Lung (tissue), 17 donors: ENCODE measurements at places on chromosomes 4 and X. TPM values are rescaled to one million over a fixed set of nuclear protein-coding genes. Genes with fewer than 3 reads are reported as not detected.

GABRG1 gene
- polyA plus RNA-seq, result not detected

L1CAM gene
- 0.19 TPM for polyA plus RNA-seq

HAND2 gene
- polyA plus RNA-seq, result 0.06 TPM

DNA sequence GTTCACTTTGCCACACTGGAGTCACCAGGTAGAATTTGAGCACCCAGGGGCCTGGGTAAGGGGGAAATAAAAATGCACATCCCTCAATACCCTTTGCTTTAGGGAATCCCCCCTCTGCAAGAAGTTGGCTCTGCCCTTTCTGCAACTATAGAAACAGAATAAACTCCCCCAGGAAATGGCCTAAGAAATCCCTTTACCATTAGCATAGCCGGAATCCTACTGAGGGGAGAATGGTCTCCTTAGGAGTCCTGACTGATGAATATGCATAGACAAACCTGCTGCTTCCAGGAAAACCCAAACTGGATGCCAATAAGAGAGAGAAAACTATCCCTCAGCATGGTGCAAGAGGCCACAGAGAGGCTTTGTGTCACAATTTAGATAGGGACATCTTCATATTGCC lies 11.0 kb downstream of the EFHC2 start:
- no peaks in the 10 kb centered on the region for H3K36me3 ChIP-seq
- no peak for DNase-seq
- no peak overlapping the region for H3K4me3 ChIP-seq

- H3K27ac ChIP-seq, result no peak overlapping the region
- H3K27me3 ChIP-seq, result no peaks in the 10 kb centered on the region
- H3K4me1 ChIP-seq, result no peaks in the 10 kb centered on the region
- H3K4me3 ChIP-seq, result no peak overlapping the region
- H3K36me3 ChIP-seq, result no peaks in the 10 kb centered on the region
These were observed 815.8 kb upstream of the EPHA5 start for GRCh38 chr4:66486068-66486467.

DNA sequence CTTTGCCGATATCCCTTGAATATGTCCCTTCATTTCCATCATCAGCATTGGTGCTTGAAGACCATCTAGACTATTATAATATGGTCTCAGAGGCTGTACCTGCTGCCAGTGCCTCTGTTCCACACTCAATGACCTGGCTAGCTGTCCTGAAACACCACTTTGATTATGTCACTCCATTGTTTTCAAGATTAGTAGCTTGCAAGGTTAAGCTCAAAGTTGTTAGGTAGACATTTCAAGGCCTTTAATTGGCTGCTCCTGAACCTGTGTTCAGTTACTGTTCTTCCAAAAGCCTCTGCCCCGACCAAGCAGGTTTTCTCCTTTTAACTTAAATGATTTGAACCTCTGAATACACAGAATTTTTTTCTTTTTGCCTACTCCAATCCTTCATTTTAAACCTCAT lies 52.9 kb downstream of the C4orf33 start:
- H3K4me1 ChIP-seq, result no peaks in the 10 kb centered on the region
- H3K36me3 ChIP-seq, result no peaks in the 10 kb centered on the region
- no peak overlapping the region for H3K4me3 ChIP-seq
- no peak for DNase-seq

GRCh38 chrX:124268099-124268498 lies 64.4 kb upstream of the TEX13D start:
- no peak overlapping the region for H3K27ac ChIP-seq
- H3K4me1 ChIP-seq, result no peaks in the 10 kb centered on the region
- DNase-seq, result no peak
- no peak overlapping the region for H3K4me3 ChIP-seq
